ENCODE measurements at places on chromosomes 12 and 14. TPM values are rescaled to one million over a fixed set of nuclear protein-coding genes. Genes with fewer than 3 reads are reported as not detected.

Gene WIF1
- not detected for total RNA-seq

DNA sequence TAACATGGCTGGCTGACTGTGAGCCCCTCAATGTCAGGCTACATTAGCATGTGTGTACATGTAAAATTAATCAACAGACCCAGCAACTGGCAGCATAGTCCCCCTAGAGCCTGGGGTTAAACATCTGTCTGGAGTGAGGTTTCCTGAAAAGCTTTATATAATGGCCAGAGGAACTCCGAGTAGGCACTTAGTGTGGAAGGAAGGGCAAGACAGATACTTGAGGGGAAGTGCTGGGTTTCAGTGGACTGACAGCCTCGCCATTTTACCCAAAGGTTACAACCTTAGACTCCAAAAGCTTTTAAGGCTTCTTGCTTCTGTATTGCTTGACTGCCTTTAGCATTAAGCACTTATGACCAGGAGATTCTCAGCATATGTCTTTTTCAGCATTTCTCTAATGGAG lies 430.8 kb downstream of the FLRT2 start:
- H3K27me3 ChIP-seq = no peaks in the 10 kb centered on the region
- H3K36me3 ChIP-seq = no peaks in the 10 kb centered on the region
- H3K27ac ChIP-seq = no peak overlapping the region
- no peak for DNase-seq
- no peak overlapping the region for H3K4me3 ChIP-seq
- H3K4me1 ChIP-seq = no peaks in the 10 kb centered on the region

- H3K4me1 ChIP-seq = no peaks in the 10 kb centered on the region
- peaks cover 6% of the 10 kb centered on the region for H3K27me3 ChIP-seq
- H3K36me3 ChIP-seq = no peaks in the 10 kb centered on the region
- DNase-seq = no peak
Measured at GRCh38 chr14:104739026-104739425, 13.9 kb upstream of the SIVA1 start.

- H3K27ac ChIP-seq = peak overlapping the region; percentile 89
- peak; percentile 43 for DNase-seq
- H3K27me3 ChIP-seq = no peaks in the 10 kb centered on the region
- H3K36me3 ChIP-seq = peaks cover 10% of the 10 kb centered on the region
- H3K4me3 ChIP-seq = peak overlapping the region; percentile 91
- peaks cover 51% of the 10 kb centered on the region for H3K4me1 ChIP-seq
Measured at GRCh38 chr14:74085047-74085637, 386 bp downstream of the LIN52 start.

Gene GPD1
- total RNA-seq = 0.28 TPM

DNA sequence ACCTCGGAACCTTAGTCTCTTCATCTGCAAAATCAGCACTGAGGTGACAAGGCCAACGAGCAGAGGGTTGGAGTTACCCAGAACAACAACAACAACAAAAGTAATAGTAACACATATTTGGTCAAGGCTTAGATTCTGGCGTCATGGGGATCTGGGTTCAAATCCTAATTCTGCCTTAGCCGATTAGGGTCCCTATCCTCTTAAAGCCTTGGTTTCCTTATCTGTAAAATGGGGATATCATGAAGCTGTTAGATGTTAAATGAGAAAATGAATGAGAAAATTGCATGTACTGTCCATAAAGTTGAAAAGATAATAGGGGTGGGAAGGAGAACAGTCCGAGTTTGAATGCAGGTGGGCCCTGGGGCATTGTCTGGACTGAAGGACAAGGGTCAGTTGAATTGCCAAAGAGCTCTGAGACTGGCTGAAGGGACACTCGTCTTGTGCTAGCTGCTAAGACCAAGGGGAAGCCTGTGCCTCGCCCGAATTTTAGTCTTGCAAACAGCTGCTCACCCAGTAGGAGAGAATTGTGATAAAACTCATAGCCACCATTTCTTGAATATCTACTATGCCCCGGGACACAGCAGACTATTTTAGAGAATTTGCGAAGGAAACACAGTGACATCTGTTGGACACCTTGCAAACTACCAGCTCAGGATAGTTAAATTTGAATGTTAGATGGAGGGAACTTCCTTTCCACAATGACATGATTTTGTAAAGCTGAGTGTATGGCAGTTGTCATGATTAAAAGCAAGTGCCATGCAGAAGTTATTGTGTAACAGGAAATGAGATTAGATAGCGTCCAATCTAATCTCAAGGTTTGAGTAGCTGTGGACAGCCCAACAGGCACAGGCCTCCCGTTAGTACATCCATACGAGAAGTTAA lies 6.8 kb upstream of the HNF1A start:
- DNase-seq = peak; percentile 28
- H3K4me3 ChIP-seq = no peak overlapping the region
- H3K27ac ChIP-seq = no peak overlapping the region
- H3K36me3 ChIP-seq = no peaks in the 10 kb centered on the region

Gene P2RX2
- total RNA-seq = not detected

Gene RNF212B
- total RNA-seq = not detected

Gene SYNJ2BP
- 6.5 TPM for total RNA-seq

DNA sequence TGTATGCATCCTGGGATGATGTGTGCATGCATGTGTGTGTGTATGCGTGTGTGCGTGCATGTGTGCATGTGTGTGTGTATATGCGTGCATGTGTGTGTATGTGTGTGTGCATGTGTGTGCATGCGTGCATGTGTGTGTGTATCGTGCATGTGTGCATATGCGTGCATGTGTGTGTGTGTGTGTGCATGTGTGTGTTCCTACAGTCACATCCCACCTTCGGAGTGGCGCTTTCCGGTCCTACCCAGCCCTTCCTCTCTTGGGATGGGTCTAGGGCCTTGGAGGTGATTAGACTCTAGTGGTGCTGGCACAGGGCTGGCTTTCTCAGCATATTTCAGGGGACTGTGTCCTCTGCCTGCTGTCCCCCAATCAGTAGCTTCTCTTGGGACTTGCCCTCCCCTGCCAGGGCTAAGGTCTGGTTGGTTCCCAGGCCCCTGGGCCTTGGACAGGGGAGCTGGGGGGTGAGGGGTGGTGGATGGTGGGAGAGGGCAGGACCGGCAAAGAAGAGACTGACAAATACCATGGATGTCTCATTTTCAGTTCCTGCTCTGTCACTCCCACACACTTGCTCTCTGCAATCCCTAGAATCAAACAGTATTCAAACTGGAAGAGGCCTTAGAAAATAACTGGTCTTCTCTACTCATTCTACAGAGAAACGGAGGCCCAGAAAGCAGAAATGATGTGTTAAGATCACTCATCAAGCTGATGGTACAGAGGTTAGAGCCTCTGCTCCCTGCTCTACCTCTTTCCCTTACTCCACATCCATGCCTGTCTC lies 21.9 kb upstream of the FAIM2 start:
- DNase-seq = no peak
- H3K36me3 ChIP-seq = no peaks in the 10 kb centered on the region
- peaks cover 8% of the 10 kb centered on the region for H3K27me3 ChIP-seq
- no peak overlapping the region for H3K4me3 ChIP-seq
- no peak overlapping the region for H3K27ac ChIP-seq

DNA sequence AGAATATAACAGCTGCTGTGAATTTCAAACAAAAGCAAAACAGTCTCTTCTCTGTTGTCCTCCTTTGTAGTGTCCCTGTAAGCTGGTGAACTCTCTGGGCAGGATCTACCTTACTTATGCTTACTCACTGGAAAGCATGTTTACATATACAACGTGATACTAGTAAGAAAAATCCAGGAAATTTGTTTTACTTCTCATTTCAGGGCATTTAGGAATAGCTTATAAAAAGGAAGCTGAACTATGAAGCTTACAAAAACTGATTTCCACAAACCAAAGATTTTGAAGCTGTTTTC lies 311.0 kb downstream of the NOVA1 start:
- no peaks in the 10 kb centered on the region for H3K4me1 ChIP-seq
- H3K27ac ChIP-seq = no peak overlapping the region
- no peak for DNase-seq

DNA sequence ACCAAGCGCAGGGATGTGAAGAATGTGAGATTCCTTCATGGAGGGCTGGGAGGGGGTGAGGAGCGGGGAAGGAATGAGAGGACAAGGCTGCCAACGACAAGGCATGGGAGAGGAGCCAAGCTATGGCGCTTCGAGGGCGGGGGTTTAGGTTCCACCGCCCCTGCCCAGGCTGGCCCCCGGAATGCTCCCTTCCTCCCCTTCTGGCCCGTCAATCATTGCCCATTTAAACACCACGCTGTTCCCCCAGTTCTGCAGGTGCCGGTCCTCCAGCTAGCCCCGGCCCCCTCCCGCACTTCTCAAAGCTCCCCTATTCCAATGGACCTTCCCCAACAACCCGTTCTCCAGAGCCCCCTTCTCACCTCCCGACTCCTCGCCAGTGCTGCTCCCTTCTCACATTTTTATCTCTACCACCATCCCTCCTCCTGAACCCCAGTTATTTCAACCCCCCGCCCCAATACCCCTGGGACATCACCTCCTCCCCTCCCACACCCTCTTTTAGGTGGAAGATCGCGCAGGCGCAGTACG lies 428 bp downstream of the RNF41 start:
- peak overlapping the region; percentile 84 for H3K27ac ChIP-seq

DNA sequence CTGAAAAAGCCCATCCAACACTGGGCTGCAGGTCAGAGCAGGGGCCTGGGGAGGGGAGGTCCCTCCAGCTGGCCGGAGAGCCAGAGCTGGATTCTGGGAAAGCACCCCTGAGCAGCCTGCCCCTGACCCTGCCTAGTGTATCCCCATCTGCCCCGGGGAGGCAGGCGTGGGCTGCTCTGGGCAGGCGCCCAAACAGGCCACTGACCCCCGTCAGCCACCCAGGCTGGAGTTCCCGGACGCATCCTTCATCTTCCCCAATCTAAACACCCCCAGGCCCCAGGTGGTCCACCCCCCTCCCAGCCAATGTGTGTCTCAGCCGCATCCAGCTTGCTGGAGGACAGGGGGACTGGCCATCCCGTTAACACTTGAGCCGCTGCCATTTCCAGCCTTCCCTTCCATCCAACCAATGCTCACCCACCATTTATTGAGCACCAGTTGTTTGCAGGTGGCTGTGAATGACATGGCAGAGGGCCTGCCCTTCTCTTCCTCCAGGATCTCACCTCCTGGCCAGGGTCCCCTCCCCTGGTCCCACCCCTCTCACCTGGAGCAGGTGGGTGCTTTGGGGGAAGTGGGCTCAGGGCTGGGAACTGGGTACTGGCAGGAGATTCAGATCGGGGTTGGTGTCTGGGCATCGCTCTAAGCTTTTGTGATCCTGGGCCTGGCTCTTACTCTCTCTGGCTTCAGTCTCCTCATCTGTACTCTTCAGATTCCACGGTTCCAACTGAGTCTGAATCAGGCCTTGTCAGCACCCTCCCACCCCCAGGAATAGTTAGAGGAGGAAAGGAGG lies 743 bp upstream of the DTX1 start:
- H3K27ac ChIP-seq = no peak overlapping the region
- DNase-seq = no peak
- H3K36me3 ChIP-seq = no peaks in the 10 kb centered on the region
- H3K4me1 ChIP-seq = peaks cover 2% of the 10 kb centered on the region

GRCh38 chr14:61421212-61421923 lies 100.0 kb downstream of the PRKCH start:
- H3K4me1 ChIP-seq = peaks cover 25% of the 10 kb centered on the region
- no peak for DNase-seq
- H3K27me3 ChIP-seq = no peaks in the 10 kb centered on the region
- no peak overlapping the region for H3K27ac ChIP-seq

All from activated CD4-positive, alpha-beta memory T cell treated with anti-CD3 and anti-CD28 coated beads, Interleukin-2, amount 10 ng/mL, durations not matched to agents 7 days and 5 days (primary cell).